AG04449 (cell line): ENCODE measurements at places on chromosomes 5 and 9.

DNA sequence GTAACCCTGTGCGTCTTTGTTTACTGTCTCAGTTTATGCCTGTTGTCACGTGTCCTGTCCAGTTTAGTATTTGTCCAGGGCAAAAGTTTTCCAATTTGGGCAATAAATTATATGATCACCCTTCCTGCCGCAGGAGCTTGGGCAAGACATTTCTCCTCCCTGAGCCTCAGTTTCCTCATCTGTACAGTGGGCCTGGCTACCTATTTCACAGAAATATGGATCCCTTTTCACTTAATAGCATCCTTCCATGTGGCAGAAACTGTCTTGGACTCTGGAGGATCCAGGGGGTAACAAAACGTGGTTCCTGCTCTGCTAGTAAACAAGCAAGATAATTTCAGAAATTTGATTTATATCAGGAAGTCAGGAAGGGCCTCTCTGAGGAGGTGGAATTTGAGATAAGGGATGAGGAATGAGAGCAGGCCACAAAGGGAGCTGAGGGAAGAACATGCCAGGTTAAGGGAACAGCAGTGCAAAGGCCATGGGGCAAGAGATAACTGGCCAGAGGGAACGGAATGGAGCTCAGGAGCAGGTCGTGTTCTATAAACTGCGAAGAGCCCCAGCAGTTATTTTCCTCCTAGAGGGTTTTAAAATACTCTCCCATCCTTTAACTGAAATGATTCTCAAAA lies 15.1 kb upstream of the PPARGC1B start:
- DNase-seq, result no peak

DNA sequence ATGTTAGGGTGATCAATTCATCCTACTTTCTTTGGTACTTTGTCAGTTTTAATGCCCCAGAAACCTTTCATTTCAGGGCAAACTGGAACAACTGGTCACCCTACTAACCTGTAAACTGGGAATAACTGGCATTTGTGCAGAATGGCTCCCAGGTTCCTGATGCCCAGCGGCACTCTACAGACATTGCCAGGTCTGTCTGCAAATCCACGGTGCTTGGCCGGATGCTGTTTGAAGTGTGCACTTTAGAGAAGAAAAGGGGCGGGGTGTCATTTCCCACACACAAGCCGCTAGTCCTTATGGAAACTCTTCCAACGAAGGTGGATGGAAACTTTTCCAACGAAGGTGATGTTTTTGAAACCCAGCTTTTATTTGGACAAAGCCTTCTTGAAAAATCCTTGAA lies 49.9 kb upstream of the OTULINL start:
- no peak for DNase-seq

DNA sequence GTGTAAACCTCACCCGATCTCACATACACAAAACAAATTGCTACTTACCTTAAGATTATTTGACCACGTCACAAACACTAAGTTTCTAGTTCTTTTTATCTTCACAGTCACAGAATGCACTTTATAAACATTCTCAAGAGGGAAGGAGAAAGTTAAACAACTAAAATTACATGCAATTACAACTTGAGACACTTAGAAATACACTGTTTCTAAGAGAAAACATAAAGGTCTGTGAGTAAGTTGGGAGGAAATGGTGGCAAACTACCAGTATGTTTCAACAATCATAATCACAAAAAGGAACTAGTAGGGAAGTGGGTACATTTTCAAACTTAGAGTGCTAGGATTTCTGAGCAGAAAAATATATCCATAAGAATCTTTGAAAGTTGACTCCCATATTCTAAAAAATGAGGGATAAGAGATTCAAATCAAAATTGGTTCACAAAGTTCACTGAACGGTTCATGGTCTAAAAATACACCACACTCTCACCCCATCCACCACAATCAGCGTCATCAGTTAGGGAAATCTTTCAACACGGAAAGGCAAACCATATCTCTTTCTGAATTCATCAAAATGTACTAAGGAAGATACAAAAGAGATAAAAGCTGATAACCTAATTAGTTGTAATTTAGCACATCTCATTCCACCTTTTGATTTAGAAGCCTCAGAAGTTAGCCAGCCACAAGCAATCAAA lies 182.6 kb downstream of the BNC2 start:
- no peak for DNase-seq

DNA sequence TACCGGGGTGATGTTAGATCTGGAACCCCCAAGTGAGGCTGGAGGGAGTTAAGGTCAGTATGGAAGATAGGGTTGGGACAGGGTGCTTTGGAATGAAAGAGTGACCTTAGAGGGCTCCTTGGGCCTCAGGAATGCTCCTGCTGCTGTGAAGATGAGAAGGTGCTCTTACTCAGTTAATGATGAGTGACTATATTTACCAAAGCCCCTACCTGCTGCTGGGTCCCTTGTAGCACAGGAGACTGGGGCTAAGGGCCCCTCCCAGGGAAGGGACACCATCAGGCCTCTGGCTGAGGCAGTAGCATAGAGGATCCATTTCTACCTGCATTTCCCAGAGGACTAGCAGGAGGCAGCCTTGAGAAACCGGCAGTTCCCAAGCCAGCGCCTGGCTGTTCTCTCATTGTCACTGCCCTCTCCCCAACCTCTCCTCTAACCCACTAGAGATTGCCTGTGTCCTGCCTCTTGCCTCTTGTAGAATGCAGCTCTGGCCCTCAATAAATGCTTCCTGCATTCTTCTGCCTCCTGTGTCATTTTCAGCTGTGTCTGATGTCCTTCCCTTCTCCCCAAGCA lies 2.3 kb upstream of the MYOZ3 start:
- no peak for DNase-seq

- DNase-seq, result no peak
Measured at GRCh38 chr9:81594415-81594814, 94.9 kb downstream of the TLE1 start.

DNA sequence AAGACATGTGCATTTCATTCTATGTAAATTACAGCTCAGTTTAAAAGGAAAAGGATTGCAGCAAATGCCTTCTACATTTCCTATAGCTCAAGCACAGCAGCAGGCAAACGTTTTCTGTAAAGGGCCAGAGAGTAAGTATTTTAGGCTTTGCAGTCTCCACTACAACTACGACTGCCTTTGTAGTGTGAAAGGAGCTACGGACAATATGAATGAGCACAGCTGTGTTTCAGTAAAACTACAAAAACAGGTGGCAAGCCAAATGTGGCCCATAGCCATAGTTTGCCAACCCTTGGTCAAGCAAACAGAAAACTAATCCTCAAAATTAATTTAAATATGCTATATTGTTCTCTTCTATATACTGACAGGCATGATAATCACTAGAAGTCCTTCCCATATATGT lies 7.2 kb downstream of the PTBP3 start:
- no peak for DNase-seq

DNA sequence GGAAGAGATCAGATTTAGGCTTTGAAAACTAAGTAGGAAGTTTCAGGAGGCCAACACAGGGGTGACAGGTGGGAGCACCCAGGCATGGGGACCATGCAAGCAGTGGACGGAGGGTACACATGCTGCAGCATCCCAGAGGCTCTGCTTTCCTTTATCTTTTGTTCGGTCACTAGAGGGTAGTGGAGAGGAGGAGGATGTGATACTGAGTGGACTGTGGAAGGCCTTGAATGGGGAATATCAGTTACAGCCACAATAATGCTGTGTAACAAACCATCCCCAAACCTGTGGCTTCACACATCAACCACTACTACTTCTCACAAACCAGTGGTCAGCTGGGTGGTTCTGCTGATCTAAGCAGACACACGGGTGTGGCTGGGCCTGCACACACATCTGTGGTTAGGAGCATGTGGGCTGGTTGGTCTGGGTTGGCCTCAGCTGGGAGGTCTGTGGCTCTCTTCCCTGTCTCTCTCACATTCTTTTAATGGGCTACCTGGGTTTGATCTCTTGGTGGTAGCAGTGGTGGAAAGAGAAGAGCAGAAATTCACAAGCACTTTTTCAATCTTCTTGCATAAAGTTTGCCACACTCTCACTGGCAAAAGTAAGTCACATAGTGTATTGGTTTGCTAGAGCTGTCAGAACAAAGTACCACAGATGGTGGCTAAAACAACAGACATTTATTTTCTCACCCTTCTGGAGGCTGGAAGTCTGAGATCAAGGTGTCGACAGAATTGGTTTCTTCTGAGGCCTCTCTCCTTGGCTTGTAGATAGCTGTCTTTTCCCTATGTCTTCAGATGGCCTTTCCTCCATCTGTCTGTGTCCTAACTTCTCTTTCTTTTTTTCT lies 238.7 kb downstream of the AGTPBP1 start:
- no peak for DNase-seq

DNA sequence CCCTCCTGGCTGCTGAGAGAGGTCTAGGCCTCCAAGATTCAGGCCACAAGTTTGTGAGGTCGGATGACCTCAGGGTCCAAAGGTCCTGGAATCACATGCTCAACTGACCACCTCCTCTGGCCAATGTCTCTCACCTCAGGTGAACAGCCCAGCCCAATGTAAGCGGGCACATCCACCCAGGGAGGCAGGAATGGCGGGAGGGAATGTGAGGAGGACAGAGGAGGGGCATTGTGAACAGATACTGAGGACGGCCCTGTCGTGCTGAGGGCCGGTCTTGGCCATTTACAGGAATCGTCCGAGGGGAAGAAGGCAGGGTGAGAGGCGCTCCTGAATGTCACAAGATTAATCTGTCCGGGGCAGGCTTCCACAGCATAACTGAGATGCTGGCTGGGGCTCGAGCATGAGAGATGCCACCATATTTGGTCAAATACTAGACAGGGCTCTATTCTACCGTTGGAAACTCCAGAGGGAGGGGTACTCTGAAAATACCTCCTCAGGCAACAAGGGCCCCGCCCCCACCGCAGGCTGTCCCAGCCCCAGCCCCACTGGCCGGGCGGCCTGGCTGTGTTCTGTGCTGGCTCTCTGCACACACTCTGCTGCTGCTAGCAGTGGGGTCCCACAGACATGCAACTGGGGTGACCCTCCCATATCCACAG lies 1.5 kb upstream of the IL17B start:
- DNase-seq, result no peak

DNA sequence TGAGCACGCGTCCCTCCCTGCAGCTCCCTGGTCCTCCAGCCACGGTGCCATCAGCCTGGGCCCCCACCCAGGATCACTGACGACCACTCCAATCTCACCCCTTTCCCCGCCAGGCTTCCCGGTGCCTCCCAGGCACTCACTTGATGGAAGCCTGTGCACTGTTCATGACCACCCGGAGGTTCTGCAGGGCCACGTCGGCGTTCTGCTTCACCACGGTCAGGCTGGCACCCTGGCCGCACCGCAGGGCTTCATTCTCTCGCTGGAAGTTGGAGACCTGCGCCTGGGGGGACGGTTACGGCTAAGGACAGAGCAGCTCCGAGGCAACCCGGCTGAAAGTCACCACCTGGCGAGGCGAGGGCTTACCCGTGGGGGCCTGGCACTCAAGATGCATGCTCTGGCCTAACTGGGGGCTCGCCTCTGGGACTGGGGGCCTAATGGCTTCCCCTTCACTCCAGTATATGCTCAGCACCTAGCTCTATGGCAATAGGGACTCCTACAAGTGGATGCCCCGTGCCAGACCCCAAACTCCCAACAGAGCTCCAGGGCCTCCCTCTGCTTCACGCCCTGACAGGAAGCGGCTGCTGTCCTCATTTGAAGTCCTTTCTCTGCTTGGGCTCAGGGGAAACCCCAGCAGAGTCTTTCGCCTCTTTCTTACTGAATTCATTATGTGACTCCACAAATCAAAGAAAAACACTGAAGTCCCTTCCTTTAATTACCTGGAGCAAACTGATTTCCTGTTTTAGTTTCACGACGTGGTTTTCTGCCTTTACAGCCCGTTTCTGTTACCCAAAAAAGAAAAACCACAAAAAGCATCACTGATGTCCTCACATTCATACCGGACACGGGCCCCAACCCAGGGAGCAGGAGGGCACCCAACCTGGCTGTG lies 4.2 kb upstream of the SNAPC4 start:
- no peak for DNase-seq

- DNase-seq, result no peak
Measured at GRCh38 chr5:127565586-127566270, 48.3 kb downstream of the PRRC1 start.

DNA sequence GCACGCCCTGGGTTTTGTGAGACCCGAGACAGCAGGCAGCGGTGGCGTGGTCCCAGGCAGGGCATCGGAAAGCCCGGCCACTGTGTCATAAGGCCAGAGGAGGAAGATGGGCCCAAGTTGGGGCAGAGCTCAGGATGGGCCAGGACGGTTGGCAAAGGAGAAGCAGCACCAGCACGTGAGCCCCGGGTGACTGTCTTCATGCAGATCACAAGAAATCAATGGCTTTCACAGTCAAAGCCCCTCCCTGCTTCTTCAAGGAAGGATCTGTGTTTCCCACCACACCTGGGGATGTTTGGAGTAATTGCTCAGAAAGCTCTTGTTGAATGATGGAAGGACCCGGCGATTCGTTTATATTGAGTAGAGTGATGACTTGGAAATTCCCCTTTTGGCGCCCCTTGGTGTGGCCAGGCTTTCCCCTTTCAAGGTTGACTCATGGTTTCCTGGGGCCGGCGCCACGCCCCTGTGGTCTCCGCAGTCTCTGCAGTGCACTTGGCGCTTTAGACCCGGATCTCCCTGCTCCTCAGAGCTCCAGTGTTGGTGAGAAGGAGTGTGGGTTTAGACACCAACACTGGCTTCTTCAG lies 52.1 kb downstream of the IL31RA start:
- no peak for DNase-seq

GRCh38 chr5:60738461-60738860 lies 38.5 kb upstream of the DEPDC1B start:
- no peak for DNase-seq

DNA sequence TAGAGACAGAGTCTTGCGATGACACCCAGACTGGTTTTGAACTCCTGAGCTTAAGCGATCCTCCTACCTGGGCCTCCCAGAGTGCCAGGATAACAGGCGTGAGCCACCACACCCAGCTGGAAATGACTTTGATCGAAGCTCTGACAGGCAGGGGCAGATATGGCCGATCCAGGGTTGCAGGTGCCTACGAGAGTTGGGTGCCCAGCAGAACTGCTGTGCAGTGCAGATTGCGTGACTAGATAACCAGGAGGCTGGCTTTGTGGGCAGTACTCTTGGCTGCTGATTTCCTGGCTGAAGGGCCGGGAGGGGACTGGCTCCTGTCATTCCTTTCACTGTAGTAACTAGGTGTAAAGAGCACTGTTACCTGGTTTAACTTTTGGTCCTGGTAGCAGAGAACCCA lies 11.8 kb downstream of the TBC1D13 start:
- no peak for DNase-seq

GRCh38 chr5:61177716-61178115 lies 15.4 kb upstream of the SMIM15 start:
- no peak for DNase-seq

DNA sequence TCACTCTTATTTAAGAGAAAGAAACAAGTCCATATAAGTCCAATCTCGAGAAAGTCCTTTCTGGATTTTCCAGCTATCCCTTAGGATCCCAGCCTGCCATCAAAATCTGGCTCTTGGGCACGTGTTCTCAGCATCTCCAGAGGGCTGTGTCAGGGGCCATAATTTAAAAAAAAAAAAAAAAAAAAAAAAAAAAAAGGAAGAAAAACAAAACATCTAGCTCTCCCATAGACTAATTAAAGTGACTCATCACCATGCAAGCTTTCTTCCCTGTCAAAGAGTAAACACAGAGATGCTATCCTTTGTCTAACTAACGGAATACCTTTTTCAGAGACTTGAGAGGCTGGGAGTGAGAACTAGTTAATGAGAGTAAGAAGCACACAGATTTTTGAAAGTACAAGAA lies 44.9 kb upstream of the MYO10 start:
- DNase-seq, result no peak

GRCh38 chr5:1896602-1897376 lies 14.1 kb upstream of the IRX4 start:
- no peak for DNase-seq
